ENCODE measurements at places on chromosomes 4 and X.

DNA sequence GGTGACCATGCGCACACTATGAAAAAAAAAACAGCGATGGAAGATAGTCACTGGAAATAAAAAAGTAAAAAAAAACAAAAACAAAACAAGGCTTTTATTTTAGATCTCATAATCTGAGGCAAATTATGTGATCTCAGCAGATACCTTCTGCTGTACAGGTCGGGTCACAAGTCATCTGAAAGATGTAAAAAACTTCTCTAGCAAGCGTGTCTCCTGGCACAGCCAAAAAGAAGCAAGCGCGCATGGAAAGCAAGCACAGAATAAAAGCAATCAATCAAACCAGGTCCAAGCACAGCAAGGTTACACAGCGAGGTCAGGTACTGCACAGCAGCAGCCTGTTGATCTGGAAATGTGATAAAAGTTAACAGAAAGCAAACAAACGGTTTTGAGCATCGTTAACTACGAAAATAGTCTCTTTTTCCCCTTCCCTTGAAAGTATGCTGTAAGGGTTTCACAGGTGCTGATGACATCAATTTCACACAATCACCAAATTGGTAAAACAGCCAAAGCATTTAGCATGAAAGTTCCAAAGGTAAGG, 79.3 kb upstream of the MTNR1A start:
- DNase-seq, result no peak

DNA sequence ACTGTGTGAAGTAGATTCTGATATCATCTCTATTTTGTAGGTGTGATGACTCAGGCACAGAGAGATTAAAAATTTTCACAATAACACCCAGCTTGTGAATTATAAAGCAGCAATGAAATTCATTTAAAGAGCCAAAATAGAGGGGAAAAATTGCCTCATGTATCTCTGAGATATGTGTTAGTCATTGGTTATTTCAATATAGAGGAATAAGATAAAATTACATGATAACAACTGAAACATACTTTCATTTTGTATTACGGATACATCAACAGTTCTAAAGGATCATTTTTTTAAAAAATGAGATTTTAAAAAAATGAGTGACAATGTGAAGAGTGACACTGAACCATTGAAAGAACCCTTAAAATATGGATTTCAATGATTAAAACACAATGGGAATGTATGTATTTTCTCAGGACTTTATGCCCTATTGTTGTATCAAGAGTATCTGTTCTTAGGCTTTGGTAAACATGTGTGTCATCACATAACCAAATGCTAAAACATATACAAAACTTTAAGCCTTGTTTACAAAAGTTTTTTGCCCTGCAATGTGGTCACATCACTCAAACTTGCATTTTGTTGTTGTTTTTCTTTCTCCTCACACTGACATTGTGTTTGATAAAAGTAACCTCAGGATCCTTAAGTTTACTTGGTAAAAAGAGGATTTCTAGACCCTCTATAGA, 221.3 kb downstream of the ANTXR2 start:
- DNase-seq, result no peak

DNA sequence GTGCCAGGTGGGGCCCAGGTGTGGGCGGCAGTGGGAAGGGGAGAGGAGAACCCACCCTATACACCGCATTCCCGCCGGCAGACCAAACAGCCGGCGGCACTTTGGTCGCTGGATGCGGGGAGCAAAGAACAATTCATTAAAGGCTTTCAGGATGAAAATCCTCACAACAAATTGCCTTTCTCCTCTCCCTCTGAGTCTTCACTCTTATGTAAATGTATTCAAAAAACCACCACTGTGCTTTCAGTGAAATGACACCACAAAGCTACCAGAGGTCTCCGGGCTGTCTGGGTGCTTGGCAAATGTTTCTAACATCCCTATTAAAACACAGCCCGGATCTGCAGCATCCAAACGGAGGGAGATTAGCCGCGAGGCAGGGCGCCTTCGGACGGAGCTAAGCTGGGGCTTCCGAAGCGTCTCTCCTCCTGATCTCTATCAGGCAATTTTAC, 171.8 kb upstream of the TBL1X start:
- DNase-seq, result no peak

- DNase-seq, result no peak
Measured at GRCh38 chr4:109676886-109677285, 26.4 kb downstream of the CASP6 start.

- no peak for DNase-seq
Measured at GRCh38 chrX:111284631-111285293, 14.5 kb upstream of the CAPN6 start.

DNA sequence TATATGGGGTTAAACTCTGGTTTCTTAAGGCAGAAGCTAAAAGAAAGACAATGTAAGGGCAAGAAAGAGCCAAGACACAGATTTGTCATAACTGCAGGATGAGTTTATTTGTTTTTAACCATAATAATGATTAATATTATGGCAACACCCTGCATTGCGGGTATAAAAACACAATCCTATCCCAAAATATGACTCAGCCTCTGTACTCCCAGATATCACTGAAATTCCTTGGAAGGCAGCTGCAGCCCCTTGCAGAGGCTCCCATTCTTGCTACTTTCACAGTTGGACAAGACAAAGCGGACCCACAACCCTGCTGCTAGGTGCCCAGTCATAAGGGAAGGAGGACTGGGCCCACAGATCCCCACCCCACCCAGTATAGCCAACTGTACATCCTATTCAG, 20.4 kb upstream of the FGF16 start:
- no peak for DNase-seq

DNA sequence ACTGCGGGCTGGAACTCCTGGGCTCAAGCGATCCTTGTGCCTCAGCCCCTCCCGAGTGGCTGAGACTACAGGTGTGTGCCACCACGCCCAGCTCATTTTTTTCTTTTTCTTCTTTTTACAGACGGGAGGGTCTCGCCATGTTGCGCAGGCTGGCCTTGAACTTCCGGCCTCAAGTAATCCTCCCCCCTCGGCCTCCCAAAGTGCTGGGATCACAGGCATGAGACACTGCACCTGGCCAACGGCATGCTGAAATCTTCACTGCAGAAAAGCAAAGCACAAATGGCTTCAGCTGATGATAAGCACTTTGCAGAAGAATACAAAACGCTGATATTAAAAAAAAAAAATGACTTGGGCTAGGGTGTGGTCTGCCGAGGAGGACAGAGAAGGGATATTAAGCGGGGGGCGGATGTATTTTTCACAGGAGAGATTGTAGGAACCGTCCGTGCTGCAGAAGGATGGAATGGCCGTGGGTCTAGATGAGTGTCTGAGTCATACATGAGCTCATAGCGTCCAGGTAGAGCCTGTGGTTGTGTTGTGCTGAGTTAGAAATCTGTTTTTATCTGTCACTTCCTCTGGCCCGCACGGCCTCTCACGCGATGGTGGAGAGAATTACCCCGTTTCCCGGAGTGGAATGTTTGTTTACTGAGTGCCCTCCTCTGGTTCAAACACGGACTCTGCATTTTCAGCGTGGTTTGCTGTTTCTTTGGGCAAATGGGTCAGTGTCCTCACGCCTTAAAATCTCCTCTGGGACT, 8.5 kb upstream of the AKAP17A start:
- no peak for DNase-seq

DNA sequence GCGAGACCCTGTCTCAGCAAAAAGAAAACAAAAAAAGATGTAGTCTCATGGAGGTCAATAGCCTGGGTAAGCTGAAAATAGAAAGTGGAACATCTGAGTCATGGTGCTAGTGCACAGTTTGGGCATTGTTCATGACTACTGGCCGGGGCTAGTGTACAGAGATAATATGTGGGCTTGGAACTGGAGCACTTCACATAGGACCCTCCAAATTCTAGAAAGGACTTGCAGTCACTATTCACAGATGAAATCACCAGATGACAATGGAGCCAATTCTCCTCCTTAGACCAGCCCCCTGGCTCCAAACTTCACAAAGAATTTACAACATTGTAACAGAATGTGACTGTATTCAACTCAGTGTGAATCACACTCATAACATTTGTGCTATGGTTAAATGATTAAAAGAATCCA, 367.8 kb upstream of the SLC7A11 start:
- peak; percentile 5 for DNase-seq

DNA sequence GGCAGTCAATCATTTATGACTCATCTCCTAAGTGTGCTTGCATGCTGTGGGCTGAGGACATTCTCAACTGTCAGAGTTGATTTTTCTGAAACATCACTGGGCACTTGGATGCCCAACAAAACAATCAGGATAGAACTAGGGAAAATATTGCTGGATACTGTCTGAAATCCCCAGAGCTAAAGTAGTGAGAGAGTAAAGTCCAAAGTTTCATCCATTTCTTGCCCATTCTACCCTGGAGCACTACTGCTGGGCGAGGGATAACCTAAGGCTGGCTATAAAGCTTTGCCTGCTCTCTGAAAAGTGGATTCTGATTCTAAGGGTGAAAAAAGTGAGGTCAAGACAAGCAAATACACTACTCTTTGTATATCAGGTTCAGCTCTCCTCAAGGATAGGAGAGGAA, 279.6 kb upstream of the EDA2R start:
- DNase-seq, result no peak

DNA sequence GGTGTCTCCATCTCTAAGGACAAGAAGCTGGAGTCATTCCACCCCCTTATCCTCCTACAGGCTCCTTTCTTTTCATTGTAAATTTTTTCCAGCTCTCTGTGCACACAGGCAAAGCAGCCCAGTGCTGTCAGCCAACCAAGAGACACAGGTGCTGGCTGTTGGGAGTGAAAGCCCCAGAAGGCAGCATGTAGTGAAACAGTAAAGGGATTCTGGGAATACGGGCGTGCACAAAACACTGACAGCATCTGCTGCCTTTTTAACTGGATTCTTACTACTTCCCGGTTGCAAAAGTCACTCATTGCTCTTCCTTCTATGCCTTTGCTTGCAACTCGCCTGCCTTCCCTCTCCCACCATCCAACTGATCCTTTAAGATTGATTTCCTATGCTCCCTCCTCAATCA, 208.6 kb upstream of the PRPS2 start:
- DNase-seq, result no peak

DNA sequence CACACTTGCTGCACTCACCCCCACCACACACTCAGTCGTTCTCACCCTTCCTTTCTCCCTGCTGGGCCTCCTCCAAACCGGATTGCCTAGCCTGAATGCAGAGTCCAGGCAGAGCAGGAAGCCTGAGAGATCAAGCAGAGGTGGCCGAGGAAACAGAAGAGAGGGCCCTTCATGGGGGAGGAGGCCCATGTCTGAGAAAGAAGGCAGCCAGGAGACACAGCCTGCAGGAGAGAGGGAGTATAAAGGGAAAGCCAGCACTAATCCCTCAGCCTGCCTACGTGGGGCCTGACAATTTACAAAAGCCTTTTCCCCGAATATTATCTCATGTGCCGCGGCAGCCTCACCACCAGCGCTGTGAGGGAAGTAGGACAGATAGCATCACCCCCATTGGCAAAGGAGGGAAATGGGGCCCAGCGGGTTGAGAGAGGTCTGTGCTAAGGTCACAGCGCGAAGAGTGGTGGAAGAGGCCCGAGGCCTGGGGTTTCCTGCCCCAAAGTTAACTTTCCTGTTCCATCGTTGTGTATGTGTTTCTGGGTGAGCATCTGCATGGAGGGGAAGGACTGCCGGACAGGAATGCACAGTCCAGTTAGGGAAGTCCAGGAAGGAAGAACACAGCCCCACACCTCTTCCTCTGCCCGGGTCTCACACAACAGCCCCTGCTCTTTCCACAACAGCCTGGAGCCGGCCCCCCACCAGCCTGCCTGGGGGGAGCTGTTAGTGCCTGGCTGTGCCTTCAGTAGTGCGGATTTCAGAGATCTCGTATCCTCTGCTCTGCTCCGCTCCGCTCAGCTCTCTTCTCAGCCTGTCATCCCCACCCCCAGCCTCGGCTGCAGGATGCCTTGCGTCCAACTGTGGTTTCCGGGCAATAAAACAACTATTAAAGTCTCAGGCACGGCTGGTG, 50.9 kb upstream of the BCOR start:
- DNase-seq, result no peak

DNA sequence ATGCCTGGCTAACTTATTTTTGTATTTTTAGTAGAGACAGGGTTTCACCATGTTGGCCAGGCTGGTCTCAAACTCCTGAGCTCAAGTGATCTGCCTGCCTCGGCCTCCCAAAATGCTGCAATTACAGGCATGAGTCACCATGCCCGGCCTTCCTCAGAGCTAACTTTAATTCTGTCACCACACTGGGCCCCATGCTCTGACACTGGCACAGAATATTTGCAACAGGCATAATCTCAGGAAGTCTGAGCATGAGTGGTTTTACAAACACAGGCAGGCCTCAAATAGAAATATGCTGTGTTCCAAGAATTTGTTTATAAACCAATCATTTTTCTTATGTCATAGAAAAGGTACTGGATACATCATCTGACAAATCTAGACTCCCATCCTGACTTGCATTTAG, 32.7 kb upstream of the FAM9C start:
- DNase-seq, result no peak

DNA sequence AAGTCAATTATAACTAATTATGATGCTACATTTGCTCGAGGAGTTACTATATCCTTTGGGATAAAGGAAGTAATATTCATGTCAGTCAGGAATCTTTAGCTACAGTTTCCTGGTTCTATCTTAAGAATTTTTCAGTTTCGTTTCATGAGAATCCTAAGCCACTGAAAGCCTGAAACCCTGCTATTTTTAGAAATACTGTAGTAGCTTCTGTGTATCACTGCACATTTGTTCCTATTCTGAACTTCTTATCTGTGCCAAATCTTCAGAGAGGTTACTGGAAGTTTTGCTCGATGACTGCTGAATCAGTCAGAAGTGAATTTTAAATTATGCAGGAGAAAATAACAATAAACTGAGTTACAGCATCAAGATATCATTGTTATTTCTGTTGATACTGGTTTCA, 249.2 kb downstream of the TENM3 start:
- no peak for DNase-seq

DNA sequence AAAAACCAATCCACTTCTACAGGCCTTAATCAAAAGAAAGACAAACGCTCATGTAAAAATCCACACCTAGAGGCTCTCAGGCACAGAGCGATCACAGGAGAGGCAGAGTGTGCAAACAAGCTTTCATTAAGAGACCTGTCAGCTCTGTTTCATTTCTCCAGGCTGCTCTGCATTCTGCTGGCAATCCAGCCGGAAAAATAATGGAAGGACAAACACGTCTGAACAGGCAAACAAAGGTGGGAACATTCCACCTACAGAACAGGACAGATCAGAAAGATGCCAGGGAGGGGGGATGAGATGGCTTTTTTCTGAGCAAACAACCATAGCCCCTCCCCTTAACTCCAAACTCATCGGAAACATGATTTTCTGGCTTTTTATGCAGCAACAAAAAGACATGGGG, 9.7 kb downstream of the SOD3 start:
- DNase-seq, result no peak

GRCh38 chrX:6778544-6779503, 243.9 kb upstream of the VCX3A start:
- DNase-seq, result no peak
